ENCODE measurements at places on chromosomes 3 and 15. TPM values are rescaled to one million over a fixed set of nuclear protein-coding genes. Genes with fewer than 3 reads are reported as not detected.

GRCh38 chr3:150956376-150956775 is 16.2 kb downstream of the CLRN1 start:
- H3K36me3 ChIP-seq, result no peaks in the 10 kb centered on the region
- H3K27ac ChIP-seq, result no peak overlapping the region
- H3K4me3 ChIP-seq, result no peak overlapping the region
- H3K27me3 ChIP-seq, result peaks cover 29% of the 10 kb centered on the region
- no peak for DNase-seq
- no peaks in the 10 kb centered on the region for H3K4me1 ChIP-seq

GRCh38 chr3:115330430-115330829 is 183.3 kb upstream of the ZBTB20 start:
- H3K36me3 ChIP-seq, result no peaks in the 10 kb centered on the region
- H3K4me3 ChIP-seq, result no peak overlapping the region
- peaks cover 2% of the 10 kb centered on the region for H3K27me3 ChIP-seq

DNA sequence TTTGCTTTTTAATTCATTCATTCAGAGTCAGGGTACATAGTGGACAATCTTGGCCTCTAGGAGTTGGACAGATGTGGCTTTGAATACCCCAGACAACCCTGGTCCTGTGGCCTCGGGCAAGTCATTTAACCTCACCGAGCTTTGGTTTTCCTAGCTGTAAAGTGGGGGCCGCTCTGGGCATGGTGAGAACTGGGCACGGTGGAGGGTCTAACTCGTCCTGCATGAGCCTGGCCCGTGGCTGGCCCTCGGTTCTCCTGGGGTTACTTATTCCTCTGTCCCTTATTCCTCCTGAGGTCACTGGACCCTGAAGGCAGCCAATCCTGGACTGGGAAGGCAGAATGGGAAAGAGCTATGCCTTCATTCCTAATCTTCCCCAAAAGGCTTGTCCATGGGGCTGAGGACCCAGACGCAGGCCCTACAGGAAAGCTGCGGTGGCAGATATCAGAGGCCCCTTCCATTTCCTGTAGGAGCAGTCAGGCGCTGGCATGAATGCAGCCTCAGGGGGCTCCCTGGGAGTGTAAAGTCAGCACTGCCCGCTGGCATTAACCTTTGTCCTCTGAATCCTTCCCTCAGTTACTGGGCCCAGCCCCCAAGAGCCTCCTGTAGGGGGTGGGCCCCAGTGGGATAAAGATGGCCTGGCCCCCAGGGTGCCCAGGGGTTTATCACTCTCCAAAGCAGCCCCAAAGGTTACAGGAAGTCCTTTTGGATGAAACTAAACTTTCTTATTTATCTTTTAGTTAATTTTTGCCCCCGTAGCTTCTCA is 17.9 kb upstream of the SEC13 start:
- no peak for DNase-seq
- H3K27ac ChIP-seq, result no peak overlapping the region
- H3K4me3 ChIP-seq, result no peak overlapping the region
- H3K27me3 ChIP-seq, result no peaks in the 10 kb centered on the region
- H3K36me3 ChIP-seq, result no peaks in the 10 kb centered on the region
- H3K4me1 ChIP-seq, result peaks cover 14% of the 10 kb centered on the region

DNA sequence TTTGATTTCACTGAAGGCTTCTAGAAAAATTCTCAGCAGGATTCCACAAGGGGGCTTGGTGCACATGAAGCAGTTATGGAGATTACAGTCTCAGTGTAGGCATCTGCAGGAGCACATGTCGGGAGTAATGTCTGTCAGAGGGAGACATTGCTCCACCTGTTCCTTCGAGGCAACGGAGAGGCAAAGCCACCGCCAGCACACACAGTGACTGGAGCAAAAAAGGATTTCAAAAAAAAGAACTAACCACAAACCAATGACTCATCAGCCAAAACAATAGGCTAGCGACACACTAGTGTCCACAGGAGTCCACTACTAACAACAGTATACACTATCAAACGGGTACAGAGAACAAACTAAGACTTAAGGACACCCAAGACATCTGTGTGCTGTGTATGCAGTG is 68.9 kb downstream of the NPTN start:
- DNase-seq, result no peak
- no peak overlapping the region for H3K4me3 ChIP-seq
- no peak overlapping the region for H3K27ac ChIP-seq
- peaks cover 10% of the 10 kb centered on the region for H3K4me1 ChIP-seq

GRCh38 chr3:167406876-167407492 is 26.9 kb upstream of the ZBBX start:
- no peak overlapping the region for H3K4me3 ChIP-seq
- no peak for DNase-seq
- H3K36me3 ChIP-seq, result no peaks in the 10 kb centered on the region
- H3K27ac ChIP-seq, result no peak overlapping the region
- no peaks in the 10 kb centered on the region for H3K27me3 ChIP-seq

GRCh38 chr3:184693011-184693975 is 18.6 kb downstream of the MAGEF1 start:
- peaks cover 20% of the 10 kb centered on the region for H3K27me3 ChIP-seq
- H3K4me1 ChIP-seq, result no peaks in the 10 kb centered on the region
- no peak overlapping the region for H3K27ac ChIP-seq
- no peaks in the 10 kb centered on the region for H3K36me3 ChIP-seq

DNA sequence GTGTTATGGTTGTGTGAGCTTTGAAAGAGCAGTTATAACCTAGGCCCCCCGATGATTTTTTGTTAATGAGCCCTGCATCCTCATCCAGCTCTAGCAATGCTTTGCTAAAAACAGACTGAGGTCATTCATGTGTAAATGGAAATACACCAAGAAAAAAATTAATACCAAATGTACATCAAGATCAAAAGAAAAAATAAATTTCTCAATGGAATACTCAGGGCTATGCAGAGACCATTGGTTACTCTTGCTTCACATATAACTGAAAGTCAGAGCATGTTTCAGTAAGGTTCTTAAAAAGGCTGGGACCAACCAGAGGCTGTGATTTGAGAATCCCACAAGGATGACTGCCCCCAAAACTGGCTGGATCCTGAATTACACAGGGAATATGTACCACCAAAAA is 48.0 kb downstream of the ARHGAP31 start:
- no peak overlapping the region for H3K27ac ChIP-seq
- no peak for DNase-seq
- no peaks in the 10 kb centered on the region for H3K4me1 ChIP-seq
- no peaks in the 10 kb centered on the region for H3K36me3 ChIP-seq
- no peak overlapping the region for H3K4me3 ChIP-seq

DNA sequence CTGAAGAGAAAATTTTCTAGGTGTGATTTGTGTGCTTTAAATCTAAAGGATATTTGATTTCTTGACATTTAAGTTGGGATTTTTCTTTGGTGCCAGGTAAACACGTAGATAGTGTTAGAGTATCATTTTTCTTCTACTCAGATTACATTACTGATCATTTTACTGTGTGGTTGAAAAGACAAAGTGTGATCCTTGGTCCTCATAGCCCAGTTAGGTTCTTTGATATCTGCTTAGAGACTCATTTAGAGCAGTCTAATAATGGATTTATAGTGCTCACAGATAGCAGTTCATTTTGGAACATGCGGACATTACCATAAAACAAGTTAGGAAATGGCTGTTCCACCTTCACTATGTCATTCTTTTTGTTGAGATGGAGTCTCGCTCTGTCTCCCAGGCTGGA is 12.4 kb downstream of the ARL8B start:
- no peaks in the 10 kb centered on the region for H3K27me3 ChIP-seq
- no peak for DNase-seq
- H3K27ac ChIP-seq, result peak overlapping the region; percentile 28
- H3K4me1 ChIP-seq, result peaks cover 32% of the 10 kb centered on the region
- H3K36me3 ChIP-seq, result peaks cover 3% of the 10 kb centered on the region

DNA sequence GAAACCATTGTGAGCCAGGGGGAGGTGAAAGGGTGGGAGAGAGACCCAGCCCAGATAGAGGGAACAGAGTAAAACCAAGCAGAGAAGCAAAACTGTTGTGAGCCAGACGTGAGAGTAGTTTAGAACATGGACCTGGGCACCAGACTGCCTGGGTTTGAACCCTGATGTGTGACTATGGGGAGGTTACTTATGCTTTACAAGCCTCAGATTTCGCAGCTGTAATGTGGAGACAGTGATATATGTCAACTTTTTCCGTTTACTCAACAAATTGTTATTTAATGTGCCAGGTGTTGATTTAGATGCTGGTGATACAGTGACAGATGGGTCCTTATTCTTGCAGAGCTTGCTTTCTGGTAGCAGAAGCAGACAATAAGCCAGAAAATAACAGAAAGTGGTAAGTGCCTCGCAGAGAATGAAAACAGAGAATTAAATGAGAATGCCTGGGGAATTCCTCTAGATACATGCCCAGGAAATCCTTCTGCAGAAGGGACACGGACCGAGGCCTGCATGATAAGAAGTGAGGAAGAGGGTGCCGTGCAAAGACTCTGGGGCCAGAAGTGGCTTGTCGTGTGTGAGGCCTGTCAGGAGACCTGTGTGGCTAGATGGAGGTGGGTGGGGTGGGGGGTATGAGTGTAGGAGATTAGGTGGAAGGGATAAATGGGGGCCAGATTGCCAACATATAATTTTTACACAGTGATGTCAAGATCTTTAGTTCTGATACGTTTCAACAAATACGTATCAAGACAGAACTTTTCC is 15.0 kb downstream of the KAT2B start:
- H3K36me3 ChIP-seq, result peaks cover 21% of the 10 kb centered on the region
- H3K27ac ChIP-seq, result no peak overlapping the region
- no peak overlapping the region for H3K4me3 ChIP-seq
- H3K4me1 ChIP-seq, result peaks cover 36% of the 10 kb centered on the region

DNA sequence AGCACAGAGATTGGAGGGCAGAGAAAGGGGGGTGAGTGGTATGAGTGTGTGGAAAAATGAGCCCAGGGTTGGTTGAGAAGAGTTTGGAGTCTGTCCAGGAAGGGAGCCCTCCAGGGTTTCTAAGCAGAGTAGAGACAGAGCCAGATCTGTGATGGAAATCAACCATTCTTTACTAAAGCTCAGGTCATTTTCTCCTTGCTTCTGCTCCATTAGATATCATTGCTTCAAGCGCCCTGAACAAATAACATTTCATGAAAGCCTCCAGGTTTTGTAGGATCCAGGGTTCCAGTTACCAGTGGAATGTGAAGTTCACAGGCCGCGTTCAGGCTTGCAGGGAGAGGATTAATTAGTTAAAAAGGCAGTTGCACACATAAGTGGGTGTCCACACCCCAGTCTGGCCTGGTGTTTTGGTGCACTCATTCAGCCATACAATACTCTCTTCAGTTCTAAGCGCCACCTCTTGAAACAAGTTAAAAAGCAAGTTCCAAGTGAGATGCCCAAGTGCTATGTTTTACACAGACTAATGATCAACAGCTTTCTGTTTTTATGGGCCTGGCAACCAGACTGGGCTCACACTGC is 16.4 kb upstream of the BOC start:
- no peaks in the 10 kb centered on the region for H3K4me1 ChIP-seq
- no peaks in the 10 kb centered on the region for H3K36me3 ChIP-seq
- H3K4me3 ChIP-seq, result no peak overlapping the region
- H3K27ac ChIP-seq, result no peak overlapping the region
- peaks cover 5% of the 10 kb centered on the region for H3K27me3 ChIP-seq
- DNase-seq, result no peak

DNA sequence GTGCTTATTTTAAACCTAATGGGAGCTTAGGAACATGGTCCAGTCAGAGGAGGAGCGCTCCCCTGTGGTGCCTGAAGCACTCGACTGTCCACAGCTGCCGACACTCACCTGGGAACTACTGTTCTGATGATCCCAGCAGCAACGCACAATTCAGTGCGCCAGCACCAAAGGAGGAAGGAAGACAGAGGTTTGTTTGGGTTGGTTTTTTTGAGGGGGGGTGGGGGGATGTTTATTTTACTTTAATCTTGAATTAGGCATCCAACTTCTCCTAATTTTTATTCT is 48.8 kb upstream of the VGLL4 start:
- H3K4me1 ChIP-seq, result no peaks in the 10 kb centered on the region
- H3K27ac ChIP-seq, result no peak overlapping the region
- no peak for DNase-seq
- no peaks in the 10 kb centered on the region for H3K27me3 ChIP-seq
- H3K36me3 ChIP-seq, result no peaks in the 10 kb centered on the region

- H3K27me3 ChIP-seq, result peaks cover 1% of the 10 kb centered on the region
- peak overlapping the region; percentile 57 for H3K27ac ChIP-seq
- peaks cover 31% of the 10 kb centered on the region for H3K36me3 ChIP-seq
- peaks cover 34% of the 10 kb centered on the region for H3K4me1 ChIP-seq
- H3K4me3 ChIP-seq, result no peak overlapping the region
- DNase-seq, result no peak
Observed at GRCh38 chr15:60795889-60796288, 316.9 kb upstream of the ICE2 start.

DNA sequence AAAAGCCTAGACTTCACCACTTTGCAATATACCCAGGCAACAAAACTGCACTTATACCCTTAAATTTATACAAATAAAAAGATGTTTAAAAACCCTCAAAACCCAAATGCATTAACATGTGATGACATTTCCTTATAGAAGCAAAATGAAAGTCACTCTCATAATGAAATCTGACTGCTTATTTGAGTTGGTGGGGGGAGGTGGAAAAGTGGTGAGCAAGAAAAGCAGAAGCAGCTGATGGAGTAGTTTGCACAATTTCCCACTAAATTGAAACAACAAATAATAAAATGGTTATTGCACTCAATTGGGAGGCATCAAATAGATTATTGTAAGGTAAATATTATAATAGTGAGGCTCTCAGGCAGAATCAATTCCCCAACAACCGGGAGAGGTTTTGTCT is 54.0 kb upstream of the GADL1 start:
- no peaks in the 10 kb centered on the region for H3K36me3 ChIP-seq
- H3K4me1 ChIP-seq, result no peaks in the 10 kb centered on the region
- no peak overlapping the region for H3K27ac ChIP-seq
- H3K27me3 ChIP-seq, result no peaks in the 10 kb centered on the region
- no peak for DNase-seq

- H3K27ac ChIP-seq, result no peak overlapping the region
- no peaks in the 10 kb centered on the region for H3K27me3 ChIP-seq
- no peak overlapping the region for H3K4me3 ChIP-seq
- peaks cover 5% of the 10 kb centered on the region for H3K4me1 ChIP-seq
- no peak for DNase-seq
Observed at GRCh38 chr3:9037144-9037711, 74.0 kb upstream of the RAD18 start.

DNA sequence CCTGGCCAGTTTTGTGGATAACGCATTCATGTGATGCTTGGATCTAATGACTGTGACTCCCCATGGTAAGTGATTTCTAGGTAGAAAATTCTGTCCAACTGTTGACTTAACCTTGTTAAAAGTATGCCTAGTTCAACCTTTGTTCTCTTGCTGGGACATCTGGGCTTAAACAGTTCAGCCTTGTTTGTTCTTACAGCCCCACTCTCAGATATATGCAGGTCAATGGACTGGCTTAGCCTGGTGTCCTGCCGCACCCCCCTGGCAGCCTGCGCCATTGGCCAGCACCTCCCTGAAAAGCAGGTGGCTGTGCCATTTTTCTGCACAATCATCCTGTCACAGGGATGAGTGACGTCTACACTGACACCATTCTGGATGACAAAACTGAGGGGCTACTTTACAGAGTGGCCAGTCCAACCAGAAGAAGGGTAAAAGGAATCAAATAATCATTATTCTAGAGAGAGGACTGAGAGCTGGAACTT is 244.7 kb upstream of the ONECUT1 start:
- no peak overlapping the region for H3K4me3 ChIP-seq
- no peaks in the 10 kb centered on the region for H3K27me3 ChIP-seq
- no peak overlapping the region for H3K27ac ChIP-seq
- H3K4me1 ChIP-seq, result no peaks in the 10 kb centered on the region
- DNase-seq, result no peak

Gene ROBO1
- total RNA-seq, result 0.62 TPM

Gene GRK7
- not detected for total RNA-seq

Gene CCRL2
- 5.8 TPM for total RNA-seq

Gene ALDH1L1
- not detected for total RNA-seq

Gene COLQ
- total RNA-seq, result 4.3 TPM

Gene ST3GAL6
- total RNA-seq, result 0.07 TPM

Gene KLF15
- not detected for total RNA-seq

Gene IL17RB
- total RNA-seq, result 2.9 TPM
